Muscle of arm (tissue), 14 donors: ENCODE measurements at places on chromosomes 6 and 20. TPM values are rescaled to one million over a fixed set of nuclear protein-coding genes. Genes with fewer than 3 reads are reported as not detected.

GRCh38 chr6:156517088-156517487 lies 260.1 kb upstream of the ARID1B start:
- DNase-seq: no peak

PHF1 gene
- polyA plus RNA-seq: 31.9 TPM

IL20RA gene
- polyA plus RNA-seq: 26.9 TPM

DNA sequence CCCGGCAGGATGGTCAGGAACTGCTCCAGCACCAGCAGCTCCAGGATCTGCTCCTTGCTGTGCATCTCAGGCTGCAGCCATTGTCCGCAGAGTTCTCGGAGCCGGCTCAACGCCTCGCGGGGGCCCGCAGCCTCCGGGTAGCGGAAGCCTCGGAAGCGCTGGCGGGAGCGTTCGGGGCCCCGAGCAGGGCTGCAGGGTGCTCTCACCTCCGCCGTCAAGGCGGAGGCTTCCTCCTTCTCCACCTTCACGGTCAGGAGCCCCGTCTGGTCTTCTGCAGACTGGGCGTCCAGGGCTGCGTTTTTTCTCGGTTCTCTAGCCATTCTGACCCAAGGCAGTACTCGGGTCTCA lies 434 bp downstream of the ZKSCAN4 start:
- DNase-seq: no peak

STX11 gene
- not detected for polyA plus RNA-seq

GRCh38 chr6:11370191-11371018 lies 137.9 kb upstream of the NEDD9 start:
- no peak for DNase-seq

DNA sequence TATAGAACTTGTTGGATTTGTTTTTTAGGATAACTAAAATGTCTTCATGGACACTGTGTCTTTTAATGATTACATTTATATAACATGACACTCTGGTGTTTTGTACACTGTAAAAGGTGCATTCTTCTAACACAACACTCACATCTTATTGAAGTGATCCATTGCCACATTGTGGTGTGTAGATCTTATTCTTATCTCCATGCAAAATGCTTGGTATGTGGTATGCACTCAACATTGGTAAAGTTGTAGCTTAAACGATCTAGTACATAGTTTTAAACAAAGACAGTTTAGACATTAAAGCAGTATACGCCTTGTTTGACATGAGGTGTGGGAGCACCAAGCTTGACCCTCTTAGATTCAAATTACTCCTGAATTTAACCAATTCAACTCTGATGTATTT lies 84.7 kb downstream of the SASH1 start:
- DNase-seq: no peak

TCF21 gene
- polyA plus RNA-seq: 0.10 TPM

PIGU gene
- polyA plus RNA-seq: 26.5 TPM

ELOVL2 gene
- 2.6 TPM for polyA plus RNA-seq

- DNase-seq: no peak
Observed at GRCh38 chr20:31967830-31968249, at the start of gene XKR7. XKR7 (plus strand) TSS chr20:31968151; CDS start chr20:31968176, 25 bp downstream.

DNA sequence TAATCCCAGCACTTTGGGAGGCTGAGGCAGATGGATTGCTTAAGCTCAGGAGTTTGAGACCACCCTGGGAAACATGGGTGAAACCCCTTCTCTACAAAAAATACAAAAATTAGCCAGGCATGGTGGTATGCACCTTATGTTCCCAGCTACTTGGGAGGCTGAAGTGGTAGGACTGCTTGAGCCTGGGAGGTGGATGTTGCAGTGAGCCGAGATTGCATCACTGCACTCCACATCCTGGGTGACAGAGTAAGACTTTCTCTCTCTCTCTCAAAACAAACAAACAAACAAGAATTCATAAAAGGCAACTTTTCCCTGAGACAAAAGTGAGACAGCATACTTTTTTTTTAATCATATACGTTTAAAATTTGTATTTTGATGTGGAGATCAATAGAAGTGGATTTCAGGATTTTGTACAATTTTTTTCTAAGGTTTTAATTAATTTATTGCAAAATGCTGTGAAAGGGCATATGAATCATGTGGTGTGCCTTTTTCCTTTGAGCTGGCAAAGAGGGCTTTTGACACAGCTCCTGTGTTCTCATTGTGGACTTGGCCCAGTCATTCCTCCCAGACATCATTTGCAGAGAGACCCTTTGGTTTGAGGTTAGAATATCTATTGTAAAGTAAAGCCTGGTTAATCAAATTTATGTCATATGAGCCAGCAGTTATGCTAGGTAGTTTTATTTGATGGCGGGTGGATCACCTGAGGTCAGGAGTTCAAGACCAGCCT lies 77.1 kb downstream of the TULP4 start:
- DNase-seq: no peak

DNA sequence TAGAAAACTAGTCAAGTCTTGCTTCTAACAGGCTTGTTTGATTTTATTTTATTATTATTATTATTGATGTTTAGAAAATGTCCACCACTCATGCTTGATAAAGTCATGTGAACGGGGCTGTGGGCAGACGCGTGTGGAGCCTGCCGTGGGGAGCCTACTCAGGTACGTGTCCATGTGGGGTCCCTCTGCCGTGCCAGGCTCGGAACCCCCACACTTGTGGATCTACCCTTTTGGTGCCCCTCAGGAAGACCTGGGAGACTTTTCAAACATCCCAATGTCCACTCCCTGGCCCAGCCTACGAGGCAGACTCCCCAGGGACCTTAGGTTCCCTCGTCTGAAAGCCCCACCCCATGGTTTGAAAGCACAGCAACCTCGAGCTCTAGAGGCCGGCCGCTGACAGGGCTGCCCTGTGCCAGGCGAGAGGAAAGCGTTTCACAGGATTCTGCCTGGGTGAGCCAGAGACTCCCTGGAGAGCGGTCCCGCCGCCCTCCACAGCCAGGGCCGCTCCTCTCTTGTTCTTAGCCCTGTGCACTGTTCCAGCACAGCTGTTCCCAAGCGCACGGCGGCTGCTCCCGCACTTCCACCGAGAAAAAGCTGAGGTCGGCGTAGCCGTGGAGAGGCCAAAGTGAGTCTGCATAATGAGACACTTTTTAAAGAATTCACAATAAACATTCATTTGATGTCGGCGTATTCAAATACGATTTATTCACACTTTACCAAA lies 249.7 kb downstream of the TTLL2 start:
- DNase-seq: no peak

GRCh38 chr6:111747396-111747795 lies 125.9 kb downstream of the FYN start:
- DNase-seq: no peak

DNA sequence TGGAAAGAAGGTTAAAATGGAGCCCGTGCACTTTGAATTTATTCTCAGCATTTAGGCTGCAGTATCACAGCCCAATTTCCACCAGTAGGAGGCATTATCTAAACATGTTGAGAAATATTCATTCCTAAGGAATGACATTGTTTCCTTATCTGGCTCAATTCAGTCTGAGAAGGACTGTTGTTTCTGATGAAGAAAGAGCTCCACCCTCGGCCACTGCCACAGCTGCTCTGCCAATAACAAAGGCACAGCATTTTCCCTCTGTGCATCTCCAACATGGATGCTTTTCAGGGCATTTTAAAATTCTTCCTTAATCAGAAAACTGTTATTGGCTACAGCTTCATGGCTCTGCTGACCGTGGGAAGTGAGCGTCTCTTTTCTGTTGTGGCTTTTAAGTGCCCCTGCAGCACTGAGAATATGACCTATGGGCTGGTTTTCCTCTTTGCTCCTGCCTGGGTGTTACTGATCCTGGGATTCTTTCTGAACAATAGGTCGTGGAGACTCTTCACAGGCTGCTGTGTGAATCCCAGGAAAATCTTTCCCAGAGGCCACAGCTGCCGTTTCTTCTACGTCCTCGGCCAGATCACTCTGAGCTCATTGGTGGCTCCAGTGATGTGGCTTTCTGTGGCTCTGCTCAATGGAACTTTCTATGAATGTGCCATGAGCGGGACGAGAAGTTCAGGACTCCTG lies at the start of gene CALHM5:
Gene CALHM5, plus strand, starts transcription at position 216 of the 687 bp plus-strand sequence. Its CDS starts 58 bp downstream, at position 274.
- peak; percentile 43 for DNase-seq
